ENCODE measurements at places on chromosomes 13 and 19.

- DNase-seq: no peak
These were observed 365.7 kb downstream of the KCNRG start for GRCh38 chr13:50380905-50381304.

GRCh38 chr13:80278706-80279105, 62.2 kb downstream of the SPRY2 start:
- DNase-seq: no peak

GRCh38 chr13:104782741-104783140, 1716.5 kb upstream of the SLC10A2 start:
- no peak for DNase-seq

DNA sequence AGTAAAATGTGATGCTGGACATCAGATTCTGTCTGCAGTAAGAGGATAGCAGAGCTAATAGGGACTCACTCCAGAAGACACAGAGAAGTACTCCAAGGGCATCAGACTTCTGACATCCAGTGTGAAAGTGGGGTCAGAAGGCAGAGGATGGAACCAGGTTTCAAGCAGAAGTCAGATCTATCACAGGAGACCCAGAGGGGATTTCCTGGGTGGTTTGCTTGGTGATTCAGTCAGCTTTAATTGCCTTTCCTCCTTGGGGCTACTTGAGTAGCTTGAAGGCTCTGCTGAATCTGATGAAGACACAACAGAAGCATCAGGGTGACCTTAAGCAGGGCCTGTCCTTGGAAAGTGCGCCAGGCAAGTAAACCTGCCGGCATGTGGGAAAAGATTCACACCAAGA, 300.6 kb downstream of the COG6 start:
- no peak for DNase-seq

DNA sequence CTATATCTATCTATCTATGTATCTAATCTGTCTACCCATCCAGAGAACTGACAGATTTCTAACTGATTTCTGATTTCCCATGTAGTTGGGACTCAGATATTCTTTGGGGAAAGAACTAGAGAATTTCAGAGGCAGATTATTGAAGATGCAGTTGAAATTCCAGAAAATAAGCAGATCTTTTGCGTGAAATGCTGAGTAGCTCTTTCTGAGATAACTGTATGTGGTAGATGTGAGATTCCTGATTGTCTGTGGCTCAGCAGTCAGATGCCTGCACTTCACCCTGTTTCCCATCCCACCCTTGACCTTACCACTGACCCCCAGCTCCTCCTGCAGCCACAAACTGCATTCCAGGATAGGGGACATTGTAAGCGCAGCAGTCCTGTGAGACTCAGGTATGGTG, 61.5 kb downstream of the DGKH start:
- no peak for DNase-seq

- no peak for DNase-seq
These were observed 4.3 kb upstream of the ACP5 start for GRCh38 chr19:11581740-11582139.

DNA sequence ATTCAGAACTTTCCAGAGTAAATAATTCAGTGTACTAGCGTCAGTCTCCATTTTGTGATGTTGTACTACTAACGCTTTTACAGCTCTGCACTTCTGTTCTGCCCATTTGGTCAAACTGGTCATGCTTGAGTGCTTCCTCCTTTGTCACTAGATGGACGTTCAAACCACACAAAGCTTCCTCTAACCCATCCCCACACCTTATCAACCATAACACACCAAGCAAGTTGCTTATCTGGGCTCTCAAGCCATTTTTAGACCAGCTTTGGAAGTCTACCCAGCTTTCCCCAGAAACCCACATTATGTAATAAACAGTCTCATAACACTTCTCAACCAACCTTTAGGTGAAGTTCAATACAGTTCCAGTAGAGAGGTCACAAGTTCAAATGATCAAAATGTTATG, 2.3 kb upstream of the ZNF347 start:
- DNase-seq: no peak

- DNase-seq: no peak
These were observed 5.9 kb upstream of the GDF15 start for GRCh38 chr19:18379803-18380747.

GRCh38 chr13:91661692-91662490, 263.5 kb downstream of the GPC5 start:
- DNase-seq: no peak

GRCh38 chr13:35593651-35594050, 117.2 kb upstream of the MAB21L1 start:
- DNase-seq: no peak

GRCh38 chr19:46714444-46715106, 2.3 kb downstream of the PRKD2 start:
- peak; percentile 47 for DNase-seq

DNA sequence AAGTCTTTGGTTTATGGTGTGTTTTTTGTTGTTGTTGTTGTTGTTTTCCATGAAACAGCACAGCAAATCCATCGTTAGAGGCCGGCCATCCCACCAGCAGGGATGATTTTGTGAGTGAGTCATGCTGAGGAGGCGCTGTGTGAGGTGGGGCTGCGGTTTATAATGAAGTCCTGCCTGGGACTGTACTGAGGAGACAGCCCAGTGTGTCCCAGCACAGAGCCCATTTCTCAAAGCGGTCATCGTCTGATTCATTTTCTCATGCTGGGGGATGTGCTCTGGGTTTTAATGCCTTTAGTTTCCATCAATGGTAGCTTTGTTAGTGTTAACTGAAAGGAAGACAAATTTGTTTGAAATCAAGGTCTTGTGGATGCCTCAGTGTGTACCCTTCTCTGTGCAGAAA, 129.3 kb upstream of the SERP2 start:
- DNase-seq: no peak

GRCh38 chr13:74450964-74451363, 316.8 kb upstream of the KLF12 start:
- no peak for DNase-seq

GRCh38 chr13:45775401-45775963, 73.4 kb downstream of the CBY2 start:
- DNase-seq: no peak

GRCh38 chr19:1259206-1259875, 9.8 kb upstream of the CIRBP start:
- DNase-seq: no peak

GRCh38 chr19:10018786-10019185, 5.5 kb downstream of the RDH8 start:
- DNase-seq: no peak

DNA sequence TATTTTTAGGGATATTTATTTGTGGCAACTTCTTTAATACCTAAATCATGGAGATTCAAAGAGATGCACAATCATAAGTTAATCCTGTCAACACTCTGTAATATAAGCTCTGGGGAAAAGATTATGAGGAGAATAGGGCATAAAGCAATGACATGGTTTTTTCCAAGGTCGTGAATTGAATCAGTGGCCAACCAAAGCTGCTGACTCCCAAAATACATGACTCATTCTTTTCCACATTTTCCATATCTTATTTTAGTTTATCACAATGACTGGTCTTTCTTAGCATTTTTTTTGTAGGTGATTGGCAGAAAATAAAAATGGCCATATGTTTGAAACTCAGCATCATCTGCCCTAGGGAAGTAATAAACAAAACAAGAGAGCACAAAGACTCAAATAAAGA, 28.5 kb upstream of the RBM26 start:
- no peak for DNase-seq

- DNase-seq: no peak
These were observed 155.5 kb upstream of the VSTM2B start for GRCh38 chr19:29370276-29370675.

GRCh38 chr13:50320271-50320862, 305.1 kb downstream of the KCNRG start:
- DNase-seq: no peak

DNA sequence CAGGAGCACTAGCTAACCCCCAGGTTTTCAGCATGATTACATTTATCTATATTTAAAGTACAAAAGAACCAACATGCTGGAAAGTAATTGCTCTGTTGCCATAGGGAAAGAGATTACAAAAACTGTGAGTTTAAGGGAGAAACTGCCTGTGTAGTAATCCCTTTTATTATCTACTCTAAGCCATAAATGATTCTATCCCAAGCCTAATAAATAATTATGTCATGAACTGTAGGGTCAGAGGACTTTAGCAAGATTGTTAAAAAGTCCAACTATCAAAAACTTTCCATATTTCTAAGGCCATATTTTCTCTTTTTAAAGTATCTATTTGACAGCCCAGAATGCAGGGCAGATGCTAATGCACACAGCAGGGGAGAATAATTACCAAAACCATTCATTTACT, 573.8 kb upstream of the MIR17HG start:
- DNase-seq: no peak

DNA sequence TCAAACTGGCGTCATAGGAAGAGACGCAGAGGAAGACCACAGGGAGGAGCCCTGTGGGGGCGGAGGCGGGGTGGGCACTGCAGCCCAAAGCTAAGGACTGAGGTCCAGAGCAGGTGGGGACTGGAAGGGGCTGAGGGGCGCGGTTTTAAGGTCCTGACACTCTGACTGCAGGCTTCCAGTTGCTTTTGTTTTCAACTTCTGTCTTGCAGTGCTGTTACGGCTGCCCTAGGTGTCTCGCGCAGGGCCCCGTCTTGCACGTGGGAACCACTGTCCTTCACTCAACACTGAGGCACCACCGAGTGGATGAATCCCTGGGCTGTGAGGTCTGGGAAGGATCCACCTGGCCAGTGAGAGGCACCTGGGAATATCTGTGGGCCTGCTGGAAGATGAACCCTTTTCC, 76.0 kb downstream of the TEX29 start:
- DNase-seq: no peak

DNA sequence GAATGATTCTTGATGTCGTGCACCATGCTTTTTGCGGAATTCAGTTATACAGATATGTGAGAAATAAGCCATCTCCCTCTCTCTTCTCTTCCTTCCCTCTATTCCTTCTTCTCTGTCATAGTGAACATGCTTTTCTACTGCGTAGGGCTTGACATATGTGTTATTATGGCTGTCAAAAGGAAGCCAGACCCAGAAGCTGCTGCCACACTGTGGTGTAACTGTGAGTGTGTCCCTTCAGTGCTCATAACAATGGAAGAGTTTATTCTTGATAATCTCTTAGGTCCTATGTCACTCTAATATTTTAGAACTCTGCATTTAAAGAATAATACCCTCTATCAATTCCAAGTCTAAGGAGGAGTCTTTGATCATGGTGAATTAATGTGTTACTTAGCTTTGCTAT, 208.9 kb upstream of the TMTC4 start:
- no peak for DNase-seq

GRCh38 chr19:2050991-2051772, at the start of gene MKNK2:
Gene MKNK2 (minus strand): TSS chr19:2051244. CDS start chr19:2050851, 393 bp downstream.
- DNase-seq: peak; percentile 87

DNA sequence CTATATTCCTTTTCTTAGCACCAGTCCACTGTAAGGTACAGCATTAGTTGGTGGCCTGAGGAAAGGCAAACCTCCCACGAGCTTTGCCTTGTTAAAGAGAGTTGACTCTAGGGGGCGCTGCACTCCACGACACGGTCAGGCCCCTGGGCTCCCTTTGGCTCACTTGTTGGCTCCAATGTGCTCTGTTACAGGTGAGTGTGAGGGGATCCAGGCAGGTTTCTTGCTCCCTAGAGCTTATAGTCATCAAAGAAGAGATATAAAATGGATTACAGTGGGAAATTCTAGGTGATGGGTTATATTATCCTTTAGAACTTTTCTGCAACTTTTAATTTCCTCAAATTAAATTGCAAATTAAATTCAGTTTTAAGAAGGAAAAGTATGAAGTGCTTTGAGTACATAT, 3.7 kb downstream of the WDR87 start:
- DNase-seq: peak; percentile 74

DNA sequence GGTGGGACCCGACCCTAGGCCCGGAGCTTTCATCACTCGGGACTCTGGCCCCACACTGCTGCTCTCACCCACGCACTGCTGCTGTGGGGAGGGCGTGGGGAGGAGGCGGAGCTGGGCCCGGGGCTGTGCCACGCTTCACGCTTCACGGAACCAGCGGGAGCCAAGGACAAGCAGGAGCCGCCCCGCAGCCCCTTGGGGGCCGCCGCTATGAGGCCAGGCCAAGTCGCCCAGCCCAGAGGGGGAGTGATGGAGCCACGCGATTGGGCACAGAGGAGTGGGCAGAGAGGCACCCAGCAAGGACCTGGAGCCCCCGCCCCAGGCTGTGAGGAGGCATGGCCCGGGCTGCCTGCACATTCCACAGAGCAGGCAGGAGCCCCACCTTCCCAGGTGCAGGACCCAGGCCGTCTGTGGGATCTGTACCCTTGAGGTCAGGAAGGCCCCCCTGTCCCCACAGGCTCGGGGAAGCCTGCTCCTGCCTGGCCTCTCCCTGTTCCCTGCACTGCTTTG, 10.2 kb upstream of the SUPT20H start:
- no peak for DNase-seq

DNA sequence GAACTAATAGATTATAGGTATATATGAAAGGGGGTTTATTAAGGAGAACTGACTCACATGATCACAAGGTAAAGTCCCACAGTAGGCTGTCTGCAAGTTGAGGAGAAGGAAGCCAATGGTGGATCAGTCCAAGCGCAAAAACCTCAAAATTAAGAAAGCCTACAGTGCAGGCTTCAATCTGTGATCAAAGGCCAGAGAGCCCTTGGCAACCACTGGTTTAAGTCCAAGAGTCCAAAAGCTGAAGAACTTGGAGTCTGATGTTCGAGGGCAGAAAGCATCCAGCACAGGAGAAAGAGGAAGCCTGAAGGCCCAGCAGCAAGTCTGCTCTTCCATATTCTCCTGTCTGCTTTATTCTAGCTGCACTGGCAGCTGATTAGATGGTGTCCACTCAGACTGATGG, 721.3 kb upstream of the PCDH9 start:
- no peak for DNase-seq

DNA sequence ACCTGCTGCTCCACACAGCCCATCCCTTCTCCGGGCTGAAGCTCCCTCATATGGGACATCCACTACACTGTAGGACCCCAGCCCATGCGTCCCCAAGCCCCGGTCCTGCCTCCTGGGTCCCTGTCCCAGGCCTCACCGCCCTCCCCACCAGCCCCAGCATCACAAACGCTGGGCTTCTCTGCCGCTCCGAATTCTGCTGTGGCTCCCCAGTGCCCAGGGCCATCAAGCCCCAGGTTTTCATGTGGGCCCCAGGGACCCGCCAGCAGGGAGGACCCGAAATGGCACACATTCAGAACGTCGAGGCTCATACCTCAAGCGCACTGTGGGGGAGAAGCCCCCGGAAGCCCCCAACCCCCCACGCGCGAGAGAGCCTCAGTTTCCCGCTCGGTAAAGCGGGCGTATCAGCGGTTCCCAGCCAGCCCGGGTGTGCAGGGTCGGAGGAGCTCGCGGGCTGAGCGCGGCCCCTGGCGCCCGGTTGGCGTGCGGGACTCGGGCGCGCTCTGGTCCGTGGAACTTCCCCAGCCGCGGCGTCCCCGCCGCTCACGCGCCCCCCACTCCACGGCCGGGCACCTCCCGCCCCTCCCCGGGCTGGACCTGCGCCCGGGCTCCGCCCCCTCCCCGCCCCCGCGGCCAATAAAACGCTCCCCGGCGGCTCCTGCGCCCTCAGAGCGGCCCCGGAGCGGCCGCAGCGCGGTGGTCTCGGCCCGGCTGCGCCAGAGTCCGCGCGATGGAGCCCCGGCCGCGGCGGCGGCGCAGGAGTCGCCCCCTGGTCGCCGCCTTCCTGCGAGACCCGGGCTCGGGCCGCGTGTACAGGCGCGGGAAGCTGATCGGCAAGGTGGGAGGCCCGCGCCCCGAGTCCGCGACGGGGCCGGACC, at the start of gene PLK5:
Gene PLK5, plus strand, starts transcription at position 666 of the 875 bp plus-strand sequence. CDS start 2,920 bp downstream, outside the sequence.
- no peak for DNase-seq
